ENCODE measurements at places on chromosomes 5 and 9.

GRCh38 chr9:129617167-129617566, 3.7 kb downstream of the C9orf50 start:
- DNase-seq: no peak

- DNase-seq: no peak
These were observed 33.4 kb downstream of the GRIA1 start for GRCh38 chr5:153523831-153524230.

DNA sequence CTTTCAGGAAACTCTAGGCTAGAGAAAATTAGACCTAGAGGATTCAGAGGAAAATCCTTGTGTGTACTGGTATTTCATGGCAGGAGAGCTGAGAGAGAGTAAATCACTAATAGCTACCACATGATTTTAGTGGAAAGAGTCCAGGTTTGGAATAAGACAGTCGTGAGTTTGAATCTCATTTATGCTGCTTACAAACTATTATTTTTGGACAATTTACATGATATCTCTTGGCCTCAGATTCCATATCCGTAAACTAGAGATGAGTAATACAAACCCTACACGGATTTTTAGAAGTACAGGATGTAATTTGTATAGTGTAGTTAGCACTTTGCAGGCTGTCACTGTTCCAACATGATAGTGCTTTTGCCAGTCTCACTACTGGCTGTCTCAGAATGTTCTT, 2.7 kb downstream of the IL31RA start:
- DNase-seq: no peak

DNA sequence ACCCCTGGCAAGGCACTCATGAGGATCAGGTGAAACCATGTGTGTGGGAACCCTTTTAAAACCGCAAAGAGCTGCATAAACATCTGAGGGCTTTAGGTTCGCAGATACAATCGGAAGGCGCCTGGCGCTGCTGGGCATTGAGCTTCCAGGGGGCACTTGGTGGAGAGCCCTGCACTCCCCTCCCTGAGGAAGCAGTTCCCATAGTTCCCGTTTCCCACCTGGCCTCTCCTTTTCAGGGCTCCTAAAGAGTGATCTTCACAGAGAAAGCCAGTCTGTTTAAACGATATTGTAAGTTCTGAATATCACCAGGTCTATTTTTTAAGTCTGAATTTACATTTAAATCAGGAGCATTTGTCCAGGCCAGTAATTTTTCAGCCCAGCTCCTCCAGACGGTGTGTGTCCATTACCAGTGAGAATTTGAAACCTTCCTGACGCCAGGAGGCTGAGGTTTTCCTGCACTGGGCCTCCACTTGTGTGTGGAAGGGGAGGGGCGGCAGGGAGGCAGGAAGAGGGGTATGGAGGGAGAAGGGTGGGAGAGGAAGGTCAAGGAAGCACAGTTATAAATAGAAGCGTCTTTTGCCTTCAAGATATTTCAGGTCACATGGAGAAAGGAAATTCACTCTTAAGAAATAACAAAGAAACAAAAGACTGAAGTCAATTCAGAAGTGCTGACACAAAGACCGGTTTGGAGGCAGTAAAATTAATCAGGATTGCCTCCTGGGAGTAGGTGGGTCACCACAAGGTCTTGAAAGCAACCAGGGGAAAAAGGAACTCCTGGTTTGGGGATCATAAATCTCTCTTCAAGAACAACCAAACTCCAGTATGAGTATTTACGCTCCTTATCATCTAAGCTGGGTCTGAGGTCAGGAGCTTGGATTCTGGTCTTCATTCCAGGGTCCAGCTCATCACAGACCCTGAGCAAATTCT, 14.3 kb upstream of the MGAT1 start:
- DNase-seq: peak; percentile 49

DNA sequence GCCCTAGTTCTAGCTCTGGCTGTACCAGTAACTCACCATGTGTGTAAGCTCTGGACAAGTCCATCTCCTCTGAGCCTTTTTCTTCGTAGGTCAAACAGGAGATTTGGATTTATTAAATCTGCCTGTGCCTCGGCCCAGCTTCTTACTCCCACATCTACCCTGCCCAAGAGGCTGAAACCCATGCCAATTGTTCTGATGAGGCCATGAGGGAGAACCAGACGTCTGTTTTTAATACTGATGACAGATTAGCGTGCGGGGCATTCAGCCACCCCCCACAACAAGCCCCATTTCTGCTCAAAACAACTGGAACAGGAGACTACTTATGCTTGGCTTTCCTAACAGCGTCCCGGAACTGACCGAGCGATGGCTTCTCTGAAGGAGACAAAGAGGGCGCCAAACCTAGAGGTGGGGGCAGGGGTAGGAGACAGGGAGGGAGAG, 81.2 kb upstream of the TRIM32 start:
- no peak for DNase-seq

DNA sequence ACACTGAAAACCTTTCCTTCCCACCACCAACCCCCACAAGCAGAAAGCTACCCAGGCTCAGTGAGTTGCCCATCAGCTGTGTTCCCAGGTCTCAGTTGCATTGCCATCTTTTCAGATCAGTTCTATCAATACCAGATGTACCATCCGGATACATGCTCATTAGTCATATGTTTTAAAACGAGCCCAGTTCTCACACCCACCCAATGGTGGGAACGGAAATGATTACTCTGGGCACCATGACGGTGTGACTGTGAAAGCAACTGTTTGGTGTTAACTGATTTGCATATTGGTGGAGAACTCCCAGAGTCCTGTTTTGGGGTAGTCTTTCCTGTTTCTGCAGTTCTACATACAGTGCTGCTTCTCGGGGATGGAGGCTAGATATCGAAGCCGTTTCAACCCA, 212.3 kb downstream of the TRIM36 start:
- DNase-seq: no peak

Data from T-helper 2 cell (primary cell).